ENCODE measurements at places on chromosomes 3 and 15. TPM values are rescaled to one million over a fixed set of nuclear protein-coding genes. Genes with fewer than 3 reads are reported as not detected.

Gene LTF
- polyA plus RNA-seq, result not detected

Gene CCDC9B
- 0.39 TPM for polyA plus RNA-seq

Gene MNS1
- not detected for polyA plus RNA-seq

Gene CEMIP
- polyA plus RNA-seq, result not detected

Gene IQCF5
- polyA plus RNA-seq, result not detected

Gene LTK
- polyA plus RNA-seq, result 0.11 TPM

Gene ZBED2
- not detected for polyA plus RNA-seq

Gene SNTN
- not detected for polyA plus RNA-seq

Gene RLBP1
- not detected for polyA plus RNA-seq

Gene FAM43A
- polyA plus RNA-seq, result 9.8 TPM

Gene STRIT1
- polyA plus RNA-seq, result not detected

Gene ANKRD63
- not detected for polyA plus RNA-seq

Gene FAM174B
- polyA plus RNA-seq, result 0.56 TPM

Gene ARF4
- polyA plus RNA-seq, result 60.2 TPM

Gene ARNT2
- polyA plus RNA-seq, result not detected

All from CD14-positive monocyte (primary cell).